ENCODE measurements at places on chromosomes 4 and X.

GRCh38 chr4:188688956-188689355, 549.7 kb downstream of the TRIML1 start:
- DNase-seq, result no peak

- no peak for DNase-seq
Measured at GRCh38 chrX:41526271-41526670, 79.1 kb downstream of the NYX start.

- DNase-seq, result no peak
Measured at GRCh38 chr4:86657382-86657781, 63.3 kb downstream of the PTPN13 start.

DNA sequence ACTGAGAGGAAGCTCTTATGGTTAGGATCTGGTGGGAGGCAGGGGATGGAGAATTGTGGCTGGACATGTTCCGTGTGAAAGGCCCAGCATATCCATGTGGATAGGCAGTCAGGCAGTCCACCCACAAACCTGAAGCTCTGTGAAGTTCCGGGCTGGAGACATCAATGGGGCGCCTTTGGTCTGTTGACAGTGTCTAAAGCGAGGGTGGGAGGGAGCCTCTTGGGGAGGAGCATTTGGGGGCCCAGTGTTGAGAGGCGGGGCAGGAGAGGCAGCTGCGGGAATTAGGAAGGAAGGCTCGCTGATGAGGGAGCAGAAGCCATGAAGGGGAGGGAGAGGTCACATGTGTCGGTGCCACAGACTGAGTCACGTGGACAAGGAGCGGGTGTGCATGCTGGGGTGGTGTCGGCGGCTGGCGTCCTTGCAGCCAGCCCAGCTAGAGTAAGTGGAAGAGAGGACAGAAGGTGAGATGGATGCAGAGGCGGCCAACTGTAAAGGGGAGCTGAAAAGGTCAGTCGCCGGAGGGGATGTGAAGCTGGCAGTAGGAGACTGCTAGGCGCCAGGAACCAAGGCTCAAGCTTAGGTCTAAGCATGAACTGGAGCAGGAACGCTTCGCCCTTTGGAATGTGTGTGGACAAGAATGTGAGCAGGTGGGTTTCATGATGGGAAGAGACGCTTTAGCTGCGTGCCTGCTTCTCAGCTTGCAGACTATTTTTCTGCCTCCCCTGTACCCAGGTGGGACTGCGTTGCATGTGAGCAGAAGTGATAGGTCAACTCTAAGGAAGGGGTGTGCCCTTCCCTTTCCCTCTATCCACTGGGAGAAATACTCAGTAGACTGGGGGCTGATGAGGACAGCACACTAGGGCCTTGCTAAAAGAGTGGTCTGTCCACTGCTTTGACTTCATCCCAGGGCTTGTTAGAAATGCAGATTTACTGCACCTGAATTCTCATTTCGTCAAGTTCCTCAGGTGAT, 44.0 kb upstream of the TLR2 start:
- no peak for DNase-seq

DNA sequence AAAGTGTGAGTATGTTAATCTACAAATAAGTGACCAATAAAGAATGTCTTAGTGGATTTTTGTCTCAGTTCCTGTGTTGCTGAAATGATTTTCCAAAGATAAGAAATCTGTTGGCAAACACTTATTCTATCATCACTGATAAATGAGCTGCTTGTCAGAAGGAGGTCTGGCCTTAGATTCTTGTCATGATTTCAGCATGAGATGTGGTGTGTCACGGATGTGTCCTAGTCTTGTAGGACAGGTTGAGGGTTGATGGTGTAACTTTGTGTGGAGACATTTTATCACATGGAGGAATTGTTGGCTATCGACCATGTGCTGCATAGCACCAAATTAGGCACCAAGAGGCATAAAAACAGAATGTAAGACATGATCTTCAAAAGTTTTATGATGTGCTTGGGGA, 31.8 kb upstream of the LIMCH1 start:
- peak; percentile 95 for DNase-seq

GRCh38 chr4:35464964-35465528, 779.3 kb downstream of the ARAP2 start:
- DNase-seq, result no peak

DNA sequence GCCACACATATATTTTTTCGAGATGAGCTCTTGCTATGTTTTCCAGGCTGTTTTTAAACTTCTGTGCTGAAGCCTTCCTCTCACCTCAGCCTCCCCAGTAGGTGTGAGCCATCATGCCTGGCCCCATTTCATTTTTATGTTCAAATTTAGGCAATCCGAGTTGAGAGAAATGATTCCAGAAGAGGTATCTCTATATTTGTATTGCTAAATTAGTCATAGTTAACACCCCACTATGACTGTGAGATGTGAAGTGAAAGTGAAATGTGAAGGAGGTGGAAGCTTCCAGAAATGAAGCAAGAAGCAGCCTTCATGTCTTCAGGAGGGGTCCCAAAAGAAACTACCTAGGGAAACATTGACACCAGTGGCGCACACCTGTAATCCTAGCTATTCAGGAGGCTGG, 17.7 kb downstream of the APELA start:
- no peak for DNase-seq

- DNase-seq, result no peak
Measured at GRCh38 chr4:139465922-139466321, 12.0 kb downstream of the RAB33B start.

GRCh38 chr4:162782778-162783525, 383.7 kb downstream of the NAF1 start:
- no peak for DNase-seq

- DNase-seq, result peak; percentile 52
Measured at GRCh38 chr4:40486534-40486933, 143.1 kb downstream of the RBM47 start.

DNA sequence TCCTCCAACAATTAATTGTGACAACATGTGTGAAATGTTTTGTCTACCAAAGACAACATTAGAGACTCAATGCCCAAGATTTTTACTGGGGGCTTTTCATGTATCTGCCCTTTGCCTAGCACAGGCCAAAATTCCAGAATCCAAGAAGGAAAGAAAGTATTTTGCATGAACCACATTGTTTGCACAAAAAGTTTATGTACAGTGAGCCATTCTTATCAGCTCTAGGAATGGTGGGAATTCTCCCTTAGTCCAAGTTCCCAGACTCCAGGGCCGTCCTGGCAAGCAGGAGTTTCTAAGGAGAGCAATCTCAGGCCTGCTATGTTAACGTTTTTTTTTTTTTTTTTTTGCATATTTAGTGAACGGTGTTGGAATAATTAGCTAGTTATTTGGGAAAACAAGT, 21.6 kb downstream of the GPRASP1 start:
- peak; percentile 55 for DNase-seq

DNA sequence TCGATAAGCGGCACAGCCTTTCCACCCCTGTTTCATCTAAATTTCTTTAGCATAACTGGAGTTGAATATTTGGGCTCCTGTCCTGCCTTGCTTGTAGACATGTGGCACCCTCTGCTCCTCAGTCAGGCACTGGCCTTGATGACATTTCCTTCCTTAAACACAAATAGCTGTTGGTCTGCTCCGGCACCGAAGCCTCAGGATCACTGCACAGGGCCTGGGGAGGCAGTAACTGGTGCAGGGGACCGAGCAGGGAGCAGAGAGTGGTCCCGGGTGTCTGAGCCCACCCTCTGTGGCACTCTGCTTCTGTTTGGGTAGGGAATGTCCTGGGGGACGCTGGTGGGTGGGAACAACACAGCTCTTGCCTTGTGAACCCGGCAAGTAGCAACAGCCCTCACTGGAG, 13.6 kb downstream of the RGS12 start:
- no peak for DNase-seq

DNA sequence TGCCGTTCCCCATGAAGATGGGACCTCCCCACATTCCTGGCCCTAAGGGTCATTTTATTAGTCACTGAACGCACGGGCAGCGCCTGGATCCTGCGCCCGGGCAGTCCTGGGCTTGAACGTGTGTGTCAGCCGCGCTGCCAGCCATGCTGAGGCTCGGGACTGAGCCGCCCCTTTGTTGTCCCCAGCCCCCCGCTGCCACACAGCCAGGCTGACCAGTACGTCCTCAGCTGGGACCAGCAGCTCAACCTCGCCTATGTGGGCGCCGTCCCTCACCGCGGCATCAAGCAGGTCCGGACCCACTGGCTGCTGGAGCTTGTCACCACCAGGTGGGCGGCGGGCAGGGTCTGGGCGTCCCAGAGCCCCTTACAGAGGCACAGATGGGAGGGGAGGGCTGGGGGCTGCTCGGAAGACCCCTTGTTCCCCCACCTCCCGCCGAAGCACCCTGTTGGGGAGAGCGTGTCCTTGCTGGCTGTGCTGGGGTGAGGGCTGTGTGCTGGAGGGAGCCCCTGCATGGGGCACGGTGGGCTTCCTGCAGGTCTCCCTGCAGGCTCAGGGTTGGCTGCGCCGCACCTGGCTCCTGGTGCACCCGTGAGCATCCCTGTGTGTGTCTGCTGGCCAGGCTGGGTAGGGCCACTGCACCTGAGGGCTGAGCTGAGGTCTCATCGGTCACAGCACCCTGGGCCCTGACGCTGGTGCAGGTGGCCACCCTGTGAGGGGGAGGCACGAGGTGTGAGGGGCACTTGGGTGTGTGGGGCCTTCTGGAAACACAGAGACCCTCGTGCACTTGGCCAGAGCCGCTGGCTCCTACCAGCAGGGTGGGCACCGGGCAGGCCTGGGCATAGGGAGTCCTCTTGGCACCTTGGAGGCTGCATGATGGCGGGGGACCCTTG, 1.0 kb downstream of the IDUA start:
- peak; percentile 83 for DNase-seq

- no peak for DNase-seq
Measured at GRCh38 chr4:129140521-129140920, 44.6 kb downstream of the C4orf33 start.

DNA sequence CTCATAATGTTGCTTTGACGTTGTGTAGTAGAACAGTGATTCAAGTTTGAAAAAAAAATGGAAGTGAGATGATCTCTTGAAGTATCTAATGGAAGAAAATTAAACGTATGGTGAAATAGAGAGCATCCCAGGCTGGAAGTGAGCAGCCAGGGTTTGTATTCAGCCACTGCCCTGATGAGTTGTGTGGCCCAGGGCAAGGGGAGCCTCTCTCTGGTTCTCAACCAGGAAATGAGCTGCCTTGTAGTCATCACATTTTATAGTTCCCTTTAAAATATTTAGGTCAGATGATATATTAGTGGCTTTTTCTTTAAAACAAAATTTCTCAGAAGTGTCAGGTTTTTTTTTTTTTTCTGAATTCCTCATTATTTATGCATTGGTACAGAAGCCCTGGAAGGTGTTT, 150.3 kb downstream of the GPAT3 start:
- peak; percentile 82 for DNase-seq

- no peak for DNase-seq
Measured at GRCh38 chr4:76659103-76659490, 224.1 kb downstream of the SHROOM3 start.

DNA sequence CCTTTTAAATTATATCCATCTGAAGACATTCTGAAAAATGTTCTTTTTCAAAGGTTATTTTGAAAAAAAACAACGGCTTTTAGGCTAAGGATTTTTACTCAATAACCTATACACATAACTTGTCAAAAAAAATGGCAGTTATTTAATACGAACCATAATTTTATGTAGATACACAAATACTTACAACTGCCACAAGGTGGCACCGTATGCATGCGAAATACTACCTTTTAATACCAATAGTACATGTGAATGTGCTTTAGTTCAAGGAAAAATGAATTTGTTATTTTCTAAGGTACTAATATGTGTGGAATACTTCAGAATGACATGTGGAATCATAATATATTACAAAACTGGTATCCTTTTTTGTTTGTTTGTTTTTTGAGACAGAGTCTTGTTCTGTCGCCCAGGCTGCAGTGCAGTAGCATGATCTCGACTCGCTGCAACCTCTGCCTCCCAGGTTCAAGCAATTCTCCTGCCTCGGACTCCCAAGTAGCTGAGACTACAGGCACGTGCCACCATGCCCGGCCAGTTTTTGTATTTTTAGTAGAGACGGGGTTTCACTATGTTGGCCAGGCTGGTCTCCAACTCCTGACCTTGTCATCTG, 4.6 kb upstream of the MAD2L1 start:
- peak; percentile 74 for DNase-seq

DNA sequence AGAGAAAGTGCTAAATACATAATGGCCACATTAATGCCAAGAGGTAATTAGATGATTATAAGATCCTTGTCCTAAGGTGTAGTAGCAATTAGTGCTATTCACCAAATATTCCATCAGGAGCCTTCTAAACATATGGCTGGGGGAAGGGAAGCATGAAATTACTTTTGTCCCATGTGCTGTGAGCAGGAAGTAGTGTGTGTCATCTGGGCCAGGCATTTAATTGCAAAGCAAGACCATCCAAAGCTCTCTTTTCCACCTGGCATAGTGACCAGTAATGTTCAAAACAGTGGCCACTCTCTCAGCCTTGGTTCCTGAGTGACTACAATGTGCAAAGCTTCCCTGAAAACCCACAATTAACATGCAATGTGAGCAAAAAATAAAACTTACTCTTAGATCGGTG, 144.2 kb upstream of the FAM241A start:
- no peak for DNase-seq

GRCh38 chr4:45663628-45664081, 460.2 kb downstream of the GABRG1 start:
- DNase-seq, result no peak

- peak; percentile 53 for DNase-seq
Measured at GRCh38 chr4:56995525-56995924, 16.8 kb downstream of the POLR2B start.

DNA sequence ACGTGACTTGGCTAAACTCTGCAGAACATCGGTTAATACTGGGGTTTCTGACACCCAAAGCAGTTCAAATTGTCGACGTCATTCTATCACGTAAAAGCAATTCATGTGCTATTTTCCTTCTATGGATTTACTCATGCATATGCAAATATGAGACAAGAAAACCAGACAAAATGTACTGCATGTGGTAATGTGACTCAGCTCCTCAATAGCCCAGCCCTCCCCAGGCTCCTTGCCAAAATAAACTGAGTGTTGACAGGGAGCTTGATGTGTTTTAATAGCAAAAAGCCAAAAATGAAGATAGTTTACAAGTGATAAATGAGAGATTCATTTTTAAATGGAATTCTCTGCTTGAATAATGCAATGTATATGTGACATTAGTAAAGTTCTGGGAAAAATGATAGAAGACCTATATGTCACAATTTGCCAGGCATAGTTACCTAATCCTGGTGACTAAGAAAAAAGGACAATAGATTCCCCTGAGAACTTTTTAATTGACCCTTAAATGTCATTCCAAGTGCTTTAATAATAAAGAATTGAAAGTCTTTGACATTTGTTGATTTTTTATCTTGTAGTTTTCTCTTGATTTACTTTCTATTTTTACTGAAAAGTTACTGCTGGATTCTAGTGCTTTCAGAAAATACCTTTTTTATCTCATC, 1700.6 kb upstream of the TENM3 start:
- DNase-seq, result no peak

DNA sequence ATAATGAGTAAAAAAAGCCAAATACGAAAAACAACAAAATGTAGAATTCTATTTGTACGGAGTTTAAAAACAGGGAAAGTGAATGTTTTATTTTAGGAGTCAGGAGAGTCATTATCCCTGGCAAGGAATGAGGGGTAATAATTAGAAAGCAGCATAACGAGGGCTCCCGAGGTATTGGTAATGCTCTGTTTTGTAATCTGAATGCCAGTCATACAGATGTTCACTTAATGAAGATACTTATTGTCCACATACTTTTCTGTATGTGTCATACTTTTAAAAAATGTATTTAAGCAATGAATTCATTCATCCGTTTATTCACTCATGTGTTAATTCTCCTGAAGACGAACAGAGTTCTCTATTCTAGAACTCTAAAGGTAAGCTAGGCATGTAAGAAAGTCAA, 87.8 kb upstream of the BMP2K start:
- DNase-seq, result peak; percentile 25

- no peak for DNase-seq
Measured at GRCh38 chr4:51870441-51871188, 27.7 kb downstream of the DCUN1D4 start.

Measured in EH (cell line).